ENCODE measurements at places on chromosomes 2 and 18. TPM values are rescaled to one million over a fixed set of nuclear protein-coding genes. Genes with fewer than 3 reads are reported as not detected.
A peak's percentile ranks its signal among the peaks of the same experiment; 100 is the strongest.

The BOLL gene
- not detected for total RNA-seq

The RAD51AP2 gene
- 0.10 TPM for total RNA-seq

GRCh38 chr2:796141-796985 is 119.2 kb upstream of the TMEM18 start:
- no peak overlapping the region for H3K4me3 ChIP-seq
- no peaks in the 10 kb centered on the region for H3K36me3 ChIP-seq
- H3K27ac ChIP-seq: no peak overlapping the region
- no peak for DNase-seq

DNA sequence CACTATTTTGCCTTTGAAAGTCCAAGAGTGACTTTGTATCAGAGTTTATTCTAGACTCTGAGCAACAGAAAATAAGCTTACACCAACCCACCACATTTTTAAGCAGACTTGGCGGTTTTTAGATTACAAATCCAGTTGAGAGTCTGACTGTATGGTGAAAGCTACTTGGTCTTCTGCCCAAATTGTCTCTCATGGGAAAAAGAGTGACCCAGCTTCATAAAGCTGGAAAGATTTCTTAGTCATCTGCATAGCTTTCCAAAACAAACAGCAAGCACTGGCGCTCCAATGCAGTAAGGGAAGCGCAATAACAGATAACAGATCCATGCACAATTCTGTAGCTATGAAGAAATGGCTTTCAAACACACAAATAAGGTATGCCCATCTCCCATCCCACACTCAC is 7.1 kb downstream of the DSG1 start:
- DNase-seq: no peak
- H3K4me3 ChIP-seq: no peak overlapping the region
- H3K4me1 ChIP-seq: no peaks in the 10 kb centered on the region
- no peaks in the 10 kb centered on the region for H3K27me3 ChIP-seq
- no peaks in the 10 kb centered on the region for H3K36me3 ChIP-seq
- H3K27ac ChIP-seq: no peak overlapping the region

DNA sequence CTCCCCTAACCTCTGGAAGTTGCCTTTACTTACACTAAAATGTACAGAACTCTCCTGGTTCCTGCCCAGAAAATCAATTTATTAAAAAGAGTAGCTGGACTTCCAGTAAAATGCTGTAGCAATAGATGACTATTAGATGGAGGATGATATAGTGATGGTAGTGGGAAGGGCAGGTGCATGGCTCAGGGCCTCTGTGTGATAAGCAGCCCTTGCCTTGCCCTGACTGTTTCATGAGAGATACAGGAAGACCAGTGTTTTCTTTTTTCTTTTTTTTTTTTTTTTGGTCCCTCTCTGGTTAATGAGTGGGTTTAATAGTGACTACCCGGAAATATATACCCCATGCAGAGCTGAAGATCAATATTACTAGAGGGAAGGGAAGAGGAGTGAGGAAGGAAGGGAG is 48.7 kb upstream of the NEDD4L start:
- no peaks in the 10 kb centered on the region for H3K4me1 ChIP-seq
- no peak overlapping the region for H3K27ac ChIP-seq
- DNase-seq: no peak

DNA sequence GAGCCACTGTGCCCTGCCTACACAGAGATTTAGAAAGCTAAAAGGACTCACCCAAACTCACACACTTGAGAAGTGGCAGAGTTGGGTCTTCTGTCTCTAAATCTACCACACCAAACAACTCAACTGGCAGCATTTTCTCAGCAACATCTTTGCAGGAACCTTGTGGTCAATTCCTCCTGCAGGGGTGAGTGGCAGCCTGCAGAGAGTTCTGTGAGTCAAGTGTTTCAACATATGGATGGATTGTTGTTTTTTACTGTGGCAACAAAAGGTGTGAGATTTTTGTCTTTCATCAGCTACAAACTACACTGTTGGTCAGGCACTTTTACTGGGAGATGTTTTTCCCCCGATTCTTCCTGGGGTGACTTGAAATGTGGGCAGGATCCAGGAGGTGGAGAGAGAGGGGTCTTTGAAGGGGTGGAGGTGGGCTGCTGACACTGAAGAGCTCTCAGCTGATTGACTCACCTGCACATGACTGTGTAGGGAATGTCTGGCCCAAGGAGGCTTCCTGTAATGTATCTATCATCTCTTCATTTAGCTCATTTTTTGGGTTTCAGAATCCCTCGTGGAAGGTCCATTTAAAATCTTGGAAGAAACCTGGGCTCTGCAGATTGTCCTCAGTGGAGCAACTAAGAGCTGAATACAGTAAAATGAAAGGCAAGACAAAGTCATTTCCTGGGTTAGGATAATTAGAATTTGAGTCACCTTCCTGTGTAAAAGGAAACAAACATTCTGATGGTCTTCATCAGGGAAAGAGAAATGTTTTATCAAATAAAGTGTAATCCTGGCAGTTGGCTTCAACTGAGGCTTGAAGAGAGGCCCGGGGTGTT is 98.6 kb downstream of the MSH2 start:
- no peaks in the 10 kb centered on the region for H3K36me3 ChIP-seq
- H3K27ac ChIP-seq: no peak overlapping the region
- H3K4me3 ChIP-seq: no peak overlapping the region
- no peaks in the 10 kb centered on the region for H3K4me1 ChIP-seq

- H3K36me3 ChIP-seq: no peaks in the 10 kb centered on the region
- H3K27ac ChIP-seq: no peak overlapping the region
- no peak overlapping the region for H3K4me3 ChIP-seq
Observed at GRCh38 chr2:181655519-181655918, 1.4 kb downstream of the CERKL start.

DNA sequence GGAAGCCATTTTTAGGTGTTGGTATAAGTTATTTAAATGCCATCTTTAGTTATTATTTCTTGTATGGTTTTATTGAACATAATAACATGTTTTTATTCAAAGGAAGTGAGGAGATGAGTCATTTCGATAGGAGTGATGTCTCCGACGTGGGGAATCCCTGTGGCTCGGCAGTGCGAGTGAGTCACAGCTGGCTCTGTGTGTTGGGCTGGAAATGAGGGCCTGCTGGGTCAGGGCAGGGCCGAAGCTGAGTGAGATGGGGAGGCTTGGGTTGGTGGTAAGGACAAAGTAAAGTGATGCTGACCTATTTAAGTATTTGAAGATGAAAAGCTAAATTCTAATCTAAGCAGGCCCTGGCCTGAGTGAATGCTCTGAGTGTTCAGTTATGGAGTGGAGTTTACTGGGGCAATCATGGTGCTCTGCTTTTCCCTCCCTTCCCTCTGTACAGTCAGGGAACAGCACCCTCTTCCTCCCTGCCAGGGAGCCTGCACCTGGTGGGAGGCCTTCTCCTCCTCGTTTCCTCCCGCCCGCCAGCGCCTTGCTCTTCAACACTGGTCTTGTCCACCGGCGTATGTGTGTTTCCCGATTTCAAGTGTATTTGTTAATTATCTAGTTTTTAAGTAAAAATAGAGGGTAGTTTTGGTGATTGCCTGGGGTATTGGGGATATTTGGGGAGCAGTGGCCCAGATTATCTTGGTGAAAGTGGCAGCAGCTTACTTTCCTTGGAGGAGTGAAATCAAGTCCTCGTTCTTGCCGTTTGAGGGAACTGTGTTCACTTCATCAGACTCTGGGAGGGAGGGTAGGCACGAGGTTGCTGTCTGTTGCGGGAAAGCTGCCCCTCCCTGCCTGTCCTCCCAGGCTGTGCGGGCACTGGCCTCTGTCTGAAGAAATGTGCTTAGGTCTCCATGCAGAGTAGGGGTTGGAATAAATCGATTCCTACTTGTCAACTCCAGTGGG is 157.0 kb downstream of the LDLRAD4 start:
- H3K4me1 ChIP-seq: no peaks in the 10 kb centered on the region
- no peaks in the 10 kb centered on the region for H3K36me3 ChIP-seq
- no peak overlapping the region for H3K4me3 ChIP-seq
- peak; percentile 35 for DNase-seq

The LRRTM4 gene
- 0.38 TPM for total RNA-seq

GRCh38 chr2:25369876-25370275 is 28.2 kb upstream of the DNMT3A start:
- no peaks in the 10 kb centered on the region for H3K36me3 ChIP-seq
- no peak overlapping the region for H3K27ac ChIP-seq
- no peak for DNase-seq
- H3K27me3 ChIP-seq: no peaks in the 10 kb centered on the region
- no peaks in the 10 kb centered on the region for H3K4me1 ChIP-seq

Data from ovary (tissue), 10 donors.